Left renal cortex interstitium (tissue), 4 donors: ENCODE measurements at places on chromosomes 6 and 20. TPM values are rescaled to one million over a fixed set of nuclear protein-coding genes. Genes with fewer than 3 reads are reported as not detected.

- no peak for DNase-seq
These were observed 6.7 kb downstream of the RWDD2A start for GRCh38 chr6:83199863-83200225.

DNA sequence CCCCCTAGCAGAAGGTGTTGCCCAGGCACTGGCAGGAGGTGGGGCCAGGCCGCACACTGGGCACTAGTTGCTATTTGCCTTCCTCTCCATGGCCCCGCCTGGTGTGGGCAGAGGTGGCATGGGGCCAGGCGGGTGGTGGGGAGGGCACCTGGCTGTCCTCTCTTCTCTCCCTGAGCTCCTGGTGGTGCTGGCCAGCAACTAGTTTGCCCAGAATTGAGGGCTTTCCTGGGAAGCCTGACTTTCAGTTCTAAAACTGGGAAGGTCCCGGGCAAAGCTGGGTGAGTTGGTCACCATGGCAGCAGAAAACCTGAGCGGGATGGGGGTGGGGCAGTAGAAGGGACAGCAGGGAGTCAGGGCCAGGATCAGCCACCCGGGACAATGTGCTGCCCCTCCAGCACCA lies 48.2 kb downstream of the RBM38 start:
- no peak for DNase-seq

- no peak for DNase-seq
These were observed 97.6 kb upstream of the DEFB112 start for GRCh38 chr6:50147371-50147770.

GRCh38 chr6:143536461-143536865 lies 24.9 kb upstream of the FUCA2 start:
- DNase-seq: no peak

GRCh38 chr20:53623134-53623453 lies 29.5 kb upstream of the ZNF217 start:
- DNase-seq: no peak

GRCh38 chr6:161413355-161413771 lies 139.5 kb upstream of the AGPAT4 start:
- DNase-seq: no peak

GRCh38 chr6:101395345-101395744 lies 1.8 kb downstream of the GRIK2 start:
- no peak for DNase-seq

DNA sequence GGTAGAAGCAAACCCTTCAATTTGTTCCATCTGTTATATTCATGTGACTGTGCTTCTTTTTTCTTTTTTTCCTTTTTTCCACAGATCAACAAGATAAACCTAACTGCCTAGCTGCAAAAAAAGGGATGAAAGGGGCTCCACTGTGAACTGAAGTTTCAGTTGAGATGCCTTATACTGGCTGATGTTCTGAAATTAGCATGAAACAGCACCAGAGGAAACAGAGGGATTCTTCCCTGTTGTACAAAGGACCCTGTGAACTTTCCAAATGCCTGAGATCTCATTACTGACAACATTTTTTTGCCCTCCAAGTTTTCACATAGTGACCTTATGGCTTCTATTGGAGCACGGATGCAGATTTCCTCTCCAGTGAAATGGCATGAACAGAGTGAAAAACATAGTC lies 302.7 kb upstream of the TFAP2D start:
- no peak for DNase-seq

DNA sequence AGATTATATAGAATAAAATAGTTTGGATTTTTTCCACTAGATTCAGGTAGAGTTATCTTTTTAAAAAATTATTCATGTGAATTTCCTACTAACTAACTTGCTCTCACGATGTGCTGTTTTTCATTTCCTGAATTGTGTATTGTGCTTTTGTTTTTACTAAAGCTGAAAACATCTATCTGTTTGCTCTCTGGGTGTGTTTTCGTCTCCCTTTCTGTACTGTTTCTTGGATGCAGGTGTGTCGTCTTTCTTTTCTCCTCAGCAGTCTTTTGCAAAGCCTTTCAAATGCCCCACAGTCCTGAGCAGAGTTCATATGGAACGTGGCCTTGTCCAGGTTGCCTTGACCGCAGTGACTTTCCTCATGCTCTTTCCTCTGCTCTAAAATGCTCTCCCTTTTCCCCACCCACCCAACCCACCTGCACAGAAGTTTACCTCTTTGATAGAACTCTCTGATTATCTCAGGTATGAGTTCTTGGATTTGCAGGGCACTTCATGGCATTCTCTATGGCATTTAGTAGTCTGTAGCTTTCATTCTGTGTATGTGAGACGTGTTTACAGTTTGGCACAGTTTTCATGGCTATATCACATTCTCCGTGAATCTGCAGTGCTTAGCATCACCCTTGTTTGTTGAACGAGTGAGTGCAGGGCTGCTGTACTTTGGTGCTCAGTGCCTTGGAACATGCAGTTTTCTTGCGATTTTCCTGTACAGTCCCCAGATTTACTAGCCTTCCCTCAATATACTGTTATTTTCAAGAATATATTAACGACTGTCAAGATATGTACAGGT lies 77.1 kb downstream of the FARS2 start:
- DNase-seq: no peak

DNA sequence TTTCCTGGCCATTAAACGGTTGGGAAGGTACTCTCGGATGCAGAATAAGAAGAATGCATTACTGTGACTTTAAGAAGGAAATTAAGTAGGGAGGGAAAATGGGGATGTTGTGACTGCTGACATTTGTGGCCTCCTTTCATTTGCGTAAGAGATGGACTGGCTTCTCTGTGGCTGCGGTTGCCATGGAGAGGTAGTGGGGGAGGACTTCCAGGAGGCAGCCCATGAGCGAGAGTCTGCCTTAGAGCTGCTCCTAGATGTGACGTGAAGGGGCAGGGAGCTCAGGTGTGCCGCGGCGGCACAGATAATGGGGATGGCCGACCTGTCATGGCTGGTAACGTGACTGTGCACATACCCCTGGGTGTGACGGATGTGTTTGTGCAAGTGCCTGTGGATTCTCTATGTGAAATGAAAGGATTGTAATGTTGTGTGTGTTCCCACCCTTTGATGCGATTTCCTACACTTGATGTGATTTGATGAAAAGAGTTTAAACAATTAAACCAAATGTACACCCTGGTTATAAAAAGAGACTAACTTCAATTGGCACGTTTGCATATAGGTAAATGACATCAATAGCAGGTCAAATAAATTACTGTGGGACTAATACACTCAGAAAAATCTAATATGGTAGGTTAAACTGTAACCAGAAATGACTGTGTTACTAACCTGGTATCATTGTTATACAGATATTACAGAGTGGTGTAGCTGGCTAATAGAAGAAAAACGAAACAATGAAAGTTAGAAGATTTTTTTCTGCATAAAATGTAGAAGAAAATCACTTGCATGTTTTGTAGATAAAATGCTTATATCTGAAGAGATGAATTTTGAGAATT lies 48.9 kb downstream of the HIVEP1 start:
- DNase-seq: no peak

DNA sequence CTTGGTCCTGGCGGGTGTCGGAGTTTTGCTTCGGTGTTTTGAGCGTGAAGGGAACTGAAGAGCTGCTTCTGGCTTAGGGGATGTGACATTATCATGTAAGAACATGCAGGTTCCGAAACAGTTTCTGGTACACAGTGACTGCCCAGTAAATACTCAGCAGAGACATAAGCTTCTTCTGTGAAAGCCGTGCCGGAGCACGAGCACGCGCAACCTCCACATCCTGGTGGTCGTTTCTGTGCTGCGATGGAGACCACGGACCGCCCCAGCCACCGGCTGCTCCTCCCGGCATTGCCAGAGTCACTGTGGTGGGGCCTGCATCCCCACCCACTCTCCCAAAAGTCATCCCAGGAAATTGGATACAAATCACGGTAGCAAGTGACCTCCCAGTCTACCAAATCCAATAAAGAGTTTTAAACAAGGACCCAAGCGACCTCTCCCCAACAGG lies 18.7 kb downstream of the KIF25 start:
- no peak for DNase-seq

GRCh38 chr6:37878150-37878710 lies 58.7 kb downstream of the ZFAND3 start:
- no peak for DNase-seq

DNA sequence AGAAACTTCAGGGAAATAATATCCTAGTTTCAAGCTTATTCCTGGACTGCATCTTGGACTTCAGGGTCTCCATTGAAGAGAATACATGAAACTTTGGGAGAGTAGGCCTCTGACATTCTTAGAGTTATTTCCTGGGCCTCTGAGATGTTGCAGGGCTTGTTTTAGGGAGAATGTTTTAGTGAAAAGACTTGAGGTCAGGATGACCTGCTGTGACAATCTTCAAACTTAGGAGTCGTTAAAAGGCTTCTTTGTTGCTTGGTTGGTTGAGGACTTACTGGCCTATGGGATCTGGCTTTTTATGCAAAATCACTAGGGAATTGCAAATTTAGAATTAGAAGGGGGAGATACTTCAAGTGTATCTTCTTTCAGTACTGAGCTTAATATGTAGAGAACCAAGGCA lies 613.2 kb upstream of the FLRT3 start:
- DNase-seq: no peak

DNA sequence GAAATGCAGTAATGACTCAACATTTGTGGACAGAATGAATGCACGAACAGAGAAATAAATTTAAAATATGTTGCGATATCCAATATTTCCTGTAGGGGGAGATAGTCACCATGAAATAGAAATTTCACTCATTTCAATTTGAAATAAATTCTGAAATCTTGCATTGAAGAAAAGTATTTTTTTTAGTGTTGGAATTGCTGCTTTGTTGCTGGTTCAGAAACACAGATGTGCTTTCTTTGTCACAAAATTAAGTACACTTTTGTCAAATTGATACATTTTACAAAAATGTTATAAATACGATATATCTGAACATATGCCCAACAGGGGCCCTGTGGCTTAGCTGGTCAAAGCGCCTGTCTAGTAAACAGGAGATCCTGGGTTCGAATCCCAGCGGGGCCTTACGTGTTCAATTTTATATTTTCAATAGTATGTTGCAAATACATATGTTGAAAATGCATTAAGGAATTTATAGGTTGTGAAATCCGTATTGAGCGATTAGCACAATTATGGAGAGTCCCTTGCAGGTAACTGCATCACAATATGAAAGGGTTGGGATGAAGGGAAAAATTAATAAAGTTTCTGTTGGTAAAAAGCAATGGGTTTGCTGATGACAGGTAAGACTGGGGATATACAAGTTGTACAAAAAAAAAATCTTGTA lies 85.4 kb upstream of the PRSS16 start:
- no peak for DNase-seq

DNA sequence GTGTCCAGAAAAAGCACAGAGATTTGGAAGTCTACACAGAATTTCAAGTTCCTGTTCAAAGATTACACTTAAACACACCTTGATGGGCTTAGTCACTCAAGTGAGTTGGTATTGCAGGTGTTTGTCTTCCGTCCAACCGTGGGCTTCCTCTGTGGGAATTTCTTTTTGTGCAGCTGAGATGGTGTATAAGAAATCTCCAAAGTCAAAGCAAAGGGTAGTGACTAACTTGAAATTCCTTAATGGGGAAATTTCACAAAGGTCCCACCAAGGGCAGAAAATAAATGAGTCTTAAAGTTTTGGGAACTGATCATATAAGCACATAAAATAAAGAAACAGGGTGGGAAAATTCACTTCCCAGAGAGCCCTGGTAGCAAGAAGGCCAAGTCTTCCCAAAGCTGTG lies 102.0 kb upstream of the TNFAIP3 start:
- DNase-seq: no peak

The PABPC1L gene
- 104 TPM for polyA plus RNA-seq

The TXLNB gene
- polyA plus RNA-seq: 2.5 TPM

The EPPIN gene
- polyA plus RNA-seq: 0.08 TPM

The CNR1 gene
- polyA plus RNA-seq: 0.89 TPM
